ENCODE measurements at places on chromosomes 3 and 15. TPM values are rescaled to one million over a fixed set of nuclear protein-coding genes. Genes with fewer than 3 reads are reported as not detected.

Gene ADGRG7
- total RNA-seq: not detected

DNA sequence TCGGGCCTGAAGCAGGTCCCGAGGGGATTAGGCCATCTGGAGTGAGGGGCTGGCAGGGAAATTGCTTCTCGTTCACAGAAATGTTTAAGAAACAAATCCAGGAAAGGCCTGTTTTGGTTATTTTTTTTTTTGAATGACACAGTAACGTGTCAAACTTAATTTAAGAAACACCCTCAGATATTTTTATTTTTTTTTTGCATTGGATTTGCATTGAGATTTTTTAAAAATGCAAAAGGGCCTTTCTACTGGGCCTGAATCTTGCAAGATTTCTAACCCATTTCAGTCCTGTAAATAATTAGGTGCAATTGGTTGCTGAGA lies 25.0 kb upstream of the KLF13 start:
- no peak overlapping the region for H3K27ac ChIP-seq
- no peaks in the 10 kb centered on the region for H3K36me3 ChIP-seq
- peaks cover 39% of the 10 kb centered on the region for H3K4me1 ChIP-seq
- no peak overlapping the region for H3K4me3 ChIP-seq

- no peaks in the 10 kb centered on the region for H3K4me1 ChIP-seq
- no peaks in the 10 kb centered on the region for H3K36me3 ChIP-seq
- no peak overlapping the region for H3K27ac ChIP-seq
- H3K27me3 ChIP-seq: no peaks in the 10 kb centered on the region
- no peak for DNase-seq
Observed at GRCh38 chr3:188076176-188076575, 77.8 kb upstream of the LPP start.

Gene MKRN3
- 0.66 TPM for total RNA-seq

Gene GNAT1
- not detected for total RNA-seq
